Esophagus muscularis mucosa (tissue), 4 donors: ENCODE measurements at places on chromosomes 2 and 18. TPM values are rescaled to one million over a fixed set of nuclear protein-coding genes. Genes with fewer than 3 reads are reported as not detected.

DNA sequence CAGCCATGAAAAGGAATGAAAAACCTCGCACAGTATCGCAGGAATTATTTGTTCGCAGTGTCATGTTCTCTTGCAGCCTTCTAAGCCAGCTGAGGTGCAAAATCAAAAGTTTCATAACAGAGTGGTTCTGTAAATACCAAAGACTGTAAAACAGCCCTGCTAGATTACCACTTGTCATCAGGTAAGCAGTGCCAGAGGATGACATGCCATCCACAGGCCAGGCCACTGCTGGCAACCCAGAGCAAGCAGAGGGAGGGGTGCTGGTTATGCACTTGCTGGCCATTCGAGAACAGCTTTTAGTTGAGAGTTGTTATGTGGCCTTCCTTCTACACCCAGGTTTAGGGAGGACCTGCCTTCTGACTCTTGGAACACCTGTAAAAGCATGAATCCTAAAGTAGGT, 114.3 kb upstream of the MGAT5 start:
- H3K27me3 ChIP-seq: no peaks in the 10 kb centered on the region
- no peak overlapping the region for H3K4me3 ChIP-seq
- DNase-seq: no peak
- H3K4me1 ChIP-seq: peaks cover 83% of the 10 kb centered on the region

GRCh38 chr2:120988051-120988699, 252.5 kb downstream of the GLI2 start:
- no peak overlapping the region for H3K4me3 ChIP-seq
- peaks cover 87% of the 10 kb centered on the region for H3K36me3 ChIP-seq
- H3K4me1 ChIP-seq: no peaks in the 10 kb centered on the region
- no peak for DNase-seq

DNA sequence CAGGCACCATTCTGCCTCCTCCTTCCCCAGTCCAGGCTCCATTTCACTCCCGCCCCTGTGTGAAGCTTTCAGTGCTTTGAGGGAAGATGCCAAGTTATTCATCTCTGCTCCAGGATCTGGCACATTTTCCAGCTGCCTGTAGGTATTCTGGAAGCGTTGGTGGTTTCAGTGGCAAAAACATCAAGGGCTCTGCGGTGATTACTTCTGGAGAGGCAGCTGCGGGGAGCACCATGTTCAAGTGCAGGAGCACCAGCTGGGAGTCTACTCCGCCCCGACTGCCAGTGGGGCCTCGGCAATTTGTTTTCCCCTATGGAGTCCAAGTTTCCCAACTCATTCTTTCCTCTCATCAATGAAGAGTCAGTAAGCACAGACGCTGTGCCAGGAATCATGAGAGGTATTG, 211.7 kb downstream of the CLIP4 start:
- peaks cover 9% of the 10 kb centered on the region for H3K27me3 ChIP-seq
- no peaks in the 10 kb centered on the region for H3K36me3 ChIP-seq
- no peak overlapping the region for H3K4me3 ChIP-seq

- no peaks in the 10 kb centered on the region for H3K36me3 ChIP-seq
- no peaks in the 10 kb centered on the region for H3K27me3 ChIP-seq
- H3K27ac ChIP-seq: peak overlapping the region; percentile 50
These were observed 148.7 kb downstream of the ESCO1 start for GRCh38 chr18:21451851-21452250.

DNA sequence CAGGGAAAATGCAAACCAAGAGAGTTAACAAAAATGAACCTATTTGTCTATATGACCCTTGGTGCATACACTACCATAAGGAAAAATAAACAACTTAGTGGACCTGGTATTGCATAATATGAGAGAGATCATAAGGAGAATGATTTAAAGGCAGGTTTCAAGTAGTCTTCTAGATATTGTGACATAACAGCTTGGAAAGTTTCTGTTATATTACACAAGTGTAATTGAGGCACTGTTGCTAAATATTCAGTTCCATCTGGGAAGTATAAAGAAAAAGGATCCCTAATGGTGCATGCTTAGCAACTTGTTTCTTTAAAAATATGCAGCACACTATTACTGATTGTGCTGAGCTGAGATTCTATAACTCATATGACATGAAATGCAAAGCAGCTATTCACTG, 252.2 kb upstream of the SPHKAP start:
- H3K27me3 ChIP-seq: no peaks in the 10 kb centered on the region
- no peaks in the 10 kb centered on the region for H3K36me3 ChIP-seq
- no peak overlapping the region for H3K27ac ChIP-seq
- H3K4me3 ChIP-seq: no peak overlapping the region
- no peak for DNase-seq
- no peaks in the 10 kb centered on the region for H3K4me1 ChIP-seq

- H3K4me3 ChIP-seq: no peak overlapping the region
- no peaks in the 10 kb centered on the region for H3K36me3 ChIP-seq
- DNase-seq: no peak
- no peaks in the 10 kb centered on the region for H3K27me3 ChIP-seq
- no peak overlapping the region for H3K27ac ChIP-seq
These were observed 113.0 kb upstream of the SLC1A4 start for GRCh38 chr2:64876137-64876647.

- no peak for DNase-seq
- H3K27ac ChIP-seq: no peak overlapping the region
- no peaks in the 10 kb centered on the region for H3K36me3 ChIP-seq
- no peaks in the 10 kb centered on the region for H3K4me1 ChIP-seq
These were observed 615.6 kb upstream of the CDH2 start for GRCh38 chr18:28792404-28793086.

DNA sequence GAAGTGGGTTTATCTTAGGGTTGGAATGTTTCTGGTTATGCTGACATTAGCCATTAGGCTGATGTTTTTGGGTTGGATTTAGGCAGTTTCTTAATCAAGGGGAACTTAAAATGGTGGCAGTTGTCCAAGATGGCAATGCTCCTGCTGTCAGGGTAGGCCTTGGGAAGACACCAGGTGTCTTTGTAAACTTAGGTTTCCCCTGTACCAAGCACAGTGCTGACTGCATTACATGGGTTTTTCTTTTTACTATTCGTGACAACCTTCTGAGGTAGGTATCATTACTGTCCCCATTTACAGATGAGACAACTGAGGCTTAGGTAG, 528 bp upstream of the ATG16L1 start:
- H3K4me1 ChIP-seq: peaks cover 36% of the 10 kb centered on the region
- H3K36me3 ChIP-seq: no peaks in the 10 kb centered on the region
- peak overlapping the region; percentile 95 for H3K27ac ChIP-seq

DNA sequence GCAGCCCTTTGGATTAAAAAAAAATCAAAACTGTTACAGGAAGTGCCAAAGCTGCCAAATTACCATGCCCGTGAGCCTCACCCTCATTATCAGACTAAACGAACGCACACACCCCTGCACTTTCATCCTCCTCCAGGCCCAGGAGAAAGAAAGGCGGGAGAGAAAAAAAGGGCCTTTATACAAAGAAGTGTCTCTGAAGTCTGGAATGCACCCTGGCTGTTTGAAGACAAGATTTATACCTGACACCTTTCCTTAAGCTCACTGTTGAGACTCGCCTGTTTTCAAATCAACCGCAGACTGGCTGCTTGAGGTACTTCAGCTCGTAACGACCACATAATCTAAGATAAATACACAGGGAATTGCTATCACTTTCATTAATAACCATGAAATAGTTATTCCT, 31.0 kb downstream of the EDAR start:
- no peak overlapping the region for H3K4me3 ChIP-seq
- no peaks in the 10 kb centered on the region for H3K4me1 ChIP-seq
- no peaks in the 10 kb centered on the region for H3K27me3 ChIP-seq
- no peaks in the 10 kb centered on the region for H3K36me3 ChIP-seq

DNA sequence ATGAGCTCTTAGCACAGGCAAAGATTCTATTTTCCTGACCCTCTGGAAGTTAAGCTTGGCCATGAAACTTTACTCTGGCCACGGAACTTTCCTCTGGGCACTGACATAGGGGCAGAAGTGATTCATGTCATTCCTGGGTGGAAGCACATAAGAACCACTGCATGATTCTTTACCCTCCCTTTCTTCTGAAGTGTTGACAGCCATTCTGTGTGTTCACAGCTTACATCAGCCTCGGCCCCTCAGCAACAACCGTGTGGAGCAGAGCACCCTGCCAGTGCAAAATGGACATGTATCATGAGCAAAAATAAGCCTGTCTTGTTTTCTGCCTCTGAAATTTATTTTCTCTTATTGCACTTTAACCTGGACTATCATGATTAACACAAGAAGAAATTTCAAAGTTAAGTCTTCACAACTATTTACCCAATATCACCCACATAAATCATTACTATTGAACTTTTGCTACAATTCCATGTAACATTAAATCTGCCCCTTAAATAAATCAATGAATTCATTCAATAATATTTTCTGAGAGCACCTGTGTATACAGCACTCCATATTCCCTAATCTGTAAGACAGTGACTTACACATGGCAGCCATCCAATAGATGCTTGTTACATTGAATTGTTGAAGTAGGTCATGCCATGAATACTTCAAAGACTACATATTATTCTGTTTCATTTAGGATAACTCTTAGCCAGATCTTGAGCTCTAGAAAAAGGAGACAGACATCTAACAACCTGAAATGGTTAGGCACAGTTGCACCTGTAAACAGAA, 531.9 kb downstream of the IRS1 start:
- no peak for DNase-seq
- H3K4me1 ChIP-seq: peaks cover 9% of the 10 kb centered on the region
- H3K27ac ChIP-seq: no peak overlapping the region
- no peak overlapping the region for H3K4me3 ChIP-seq
- no peaks in the 10 kb centered on the region for H3K36me3 ChIP-seq

DNA sequence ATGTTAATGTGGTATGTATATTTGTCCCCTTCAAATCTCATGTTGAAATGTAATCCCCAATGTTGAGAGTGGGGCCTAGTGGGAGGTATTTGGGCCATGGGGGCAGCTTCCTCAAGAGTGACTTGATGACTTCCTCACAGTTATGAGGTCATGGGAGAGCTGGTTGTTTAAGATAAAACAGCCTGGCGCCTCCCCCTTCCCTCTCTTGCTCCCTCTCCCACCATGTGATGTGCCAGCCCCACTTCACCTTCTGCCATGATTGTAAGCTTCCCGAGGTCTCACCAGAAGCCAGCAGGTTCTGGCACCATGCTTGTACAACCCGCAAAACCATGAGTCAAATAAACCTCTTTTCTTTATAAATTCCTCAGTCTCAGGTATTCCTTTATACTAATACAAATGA, 258.3 kb upstream of the POU3F3 start:
- DNase-seq: peak; percentile 68
- H3K4me1 ChIP-seq: no peaks in the 10 kb centered on the region
- H3K4me3 ChIP-seq: no peak overlapping the region
- no peaks in the 10 kb centered on the region for H3K36me3 ChIP-seq
- H3K27me3 ChIP-seq: no peaks in the 10 kb centered on the region

DNA sequence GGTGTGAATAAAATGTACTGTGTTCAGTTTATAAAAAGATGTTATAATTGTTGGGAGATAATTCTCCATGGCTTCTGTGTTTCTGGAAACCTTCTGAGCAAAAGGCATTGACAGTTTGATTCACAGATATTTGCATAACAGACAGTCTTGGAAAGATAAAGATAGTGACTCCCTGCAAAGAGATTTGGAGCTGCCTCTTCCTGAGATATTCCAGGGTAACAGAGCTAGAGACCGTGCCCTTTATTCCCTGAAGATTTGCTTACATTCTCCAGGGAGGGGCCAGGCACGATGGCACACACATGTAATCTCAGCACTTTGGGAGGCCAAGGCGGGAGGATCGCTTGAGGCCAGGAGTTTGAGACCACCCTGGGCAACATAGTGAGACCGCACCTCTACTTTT, 12.2 kb upstream of the ANXA4 start:
- H3K4me3 ChIP-seq: no peak overlapping the region
- DNase-seq: no peak
- no peak overlapping the region for H3K27ac ChIP-seq
- H3K36me3 ChIP-seq: no peaks in the 10 kb centered on the region

- no peak for DNase-seq
- no peak overlapping the region for H3K4me3 ChIP-seq
- peaks cover 5% of the 10 kb centered on the region for H3K36me3 ChIP-seq
- peaks cover 2% of the 10 kb centered on the region for H3K27me3 ChIP-seq
- H3K27ac ChIP-seq: no peak overlapping the region
These were observed 4.9 kb downstream of the GPR35 start for GRCh38 chr2:240629968-240630770.

DNA sequence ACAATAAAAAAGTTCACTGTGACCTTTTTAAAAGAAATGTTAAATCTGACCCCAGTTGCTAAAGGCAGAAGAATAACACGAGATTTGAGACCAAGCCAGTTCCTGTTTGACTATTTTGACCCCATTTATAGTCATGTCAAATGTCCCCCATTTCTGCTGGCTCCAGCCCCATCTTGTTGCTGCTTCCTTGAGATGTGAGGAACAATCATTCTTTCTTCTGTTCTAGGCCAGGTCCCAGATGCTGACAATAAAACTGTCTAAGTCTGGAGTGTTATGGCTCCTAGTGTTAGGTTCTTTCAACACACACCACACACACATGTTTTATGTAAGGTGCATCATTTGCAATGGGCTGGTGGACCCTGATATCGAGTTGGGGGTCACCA, 92.0 kb upstream of the CYP1B1 start:
- H3K27ac ChIP-seq: peak overlapping the region; percentile 49
- H3K36me3 ChIP-seq: no peaks in the 10 kb centered on the region
- no peak overlapping the region for H3K4me3 ChIP-seq

GRCh38 chr2:36369163-36369562, 13.6 kb downstream of the CRIM1 start:
- no peaks in the 10 kb centered on the region for H3K27me3 ChIP-seq
- no peak overlapping the region for H3K4me3 ChIP-seq
- H3K36me3 ChIP-seq: peaks cover 5% of the 10 kb centered on the region
- H3K4me1 ChIP-seq: peaks cover 100% of the 10 kb centered on the region
- peak overlapping the region; percentile 10 for H3K27ac ChIP-seq
- no peak for DNase-seq

DNA sequence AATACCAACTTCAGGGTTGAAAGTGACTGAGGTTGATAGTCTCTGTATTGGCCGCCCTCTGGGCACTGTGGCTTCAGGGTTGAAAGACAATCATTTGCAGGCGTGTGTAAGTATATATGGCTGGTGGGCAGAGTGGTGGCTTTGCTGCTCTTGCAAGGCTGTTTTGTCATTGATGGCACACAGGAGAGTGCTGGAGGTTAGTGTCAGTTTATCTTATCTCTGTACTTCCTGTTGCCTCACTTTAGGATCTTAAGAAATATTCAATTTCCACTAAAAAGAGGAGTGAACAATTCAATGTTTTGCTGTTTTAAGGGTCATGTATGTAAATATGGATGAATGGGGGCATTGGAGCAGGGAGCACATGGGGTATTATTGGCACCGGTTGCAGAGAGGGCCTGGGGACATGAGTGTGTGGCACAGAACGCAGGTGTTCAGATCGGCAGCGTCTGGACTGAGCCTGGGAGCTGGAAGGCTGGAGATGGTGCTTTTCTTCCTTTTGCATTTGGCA, 51.5 kb downstream of the NCK2 start:
- peaks cover 81% of the 10 kb centered on the region for H3K4me1 ChIP-seq
- no peaks in the 10 kb centered on the region for H3K27me3 ChIP-seq
- H3K4me3 ChIP-seq: no peak overlapping the region
- DNase-seq: no peak
- H3K27ac ChIP-seq: no peak overlapping the region

CGREF1 gene
- 0.50 TPM for total RNA-seq

UGT1A8 gene
- not detected for total RNA-seq

ANKRD30B gene
- total RNA-seq: not detected

LOXL3 gene
- total RNA-seq: 7.1 TPM

DOK6 gene
- total RNA-seq: 1.4 TPM

FAM124B gene
- 2.3 TPM for total RNA-seq

POTEI gene
- total RNA-seq: not detected

SLC35G4 gene
- total RNA-seq: not detected

UGT1A9 gene
- total RNA-seq: not detected

GPR155 gene
- 28.8 TPM for total RNA-seq
